Muscle of back (tissue), 13 donors: ENCODE measurements at places on chromosomes 2 and 18. TPM values are rescaled to one million over a fixed set of nuclear protein-coding genes. Genes with fewer than 3 reads are reported as not detected.

GRCh38 chr2:127032621-127033020 is 74.3 kb downstream of the BIN1 start:
- DNase-seq, result no peak

The SERPINB13 gene
- not detected for polyA plus RNA-seq

DNA sequence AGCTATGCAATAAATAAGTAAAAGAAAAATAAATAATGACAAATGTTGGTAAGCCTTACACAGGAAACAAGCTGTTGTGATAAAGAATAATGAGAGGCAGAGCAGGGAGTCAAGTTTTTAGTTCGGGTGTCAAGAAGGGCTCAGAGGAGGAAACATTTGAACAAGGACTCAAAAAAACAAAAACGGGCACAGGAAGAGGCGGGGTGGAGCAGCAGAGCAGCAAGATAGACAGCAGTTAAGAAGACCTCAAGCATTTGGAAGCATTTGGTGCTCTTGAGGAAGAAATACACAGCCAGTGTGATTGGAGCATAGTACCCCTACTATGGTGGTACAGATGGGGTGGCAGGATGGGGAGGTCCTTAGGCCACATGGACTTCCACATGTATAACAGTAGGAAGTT is 2.8 kb downstream of the TMEM169 start:
- DNase-seq, result no peak

DNA sequence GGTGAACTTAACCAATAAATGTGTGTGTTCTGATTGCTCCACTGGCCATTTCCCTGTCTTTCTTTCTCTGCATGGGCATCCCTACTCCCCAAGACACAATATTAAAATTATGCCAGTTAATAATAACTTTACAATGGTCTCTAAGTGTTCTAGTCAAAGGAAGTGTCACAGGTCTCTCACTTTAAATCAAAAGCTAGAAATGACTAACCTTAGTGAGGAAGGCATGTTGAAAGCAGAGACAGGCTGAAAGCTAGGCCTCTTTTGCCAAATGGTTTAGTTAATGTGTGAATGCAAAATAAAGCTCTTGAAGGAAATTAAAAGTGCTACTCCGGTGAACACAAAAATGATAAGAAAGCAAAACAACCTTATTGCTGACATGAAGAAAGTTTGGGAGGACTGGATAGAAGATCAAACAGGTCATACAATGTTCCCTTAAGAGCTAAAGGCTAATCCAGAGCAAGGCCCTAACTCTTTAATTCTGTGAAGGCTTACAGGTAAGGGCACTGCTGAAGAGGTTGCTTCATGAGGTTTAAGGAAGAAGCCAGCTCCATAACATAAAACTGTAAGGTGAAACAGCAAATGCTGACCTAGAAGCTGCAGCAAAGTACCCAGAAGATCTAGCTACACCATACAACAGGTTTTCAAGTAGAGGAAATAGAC is 44.0 kb upstream of the ARHGAP15 start:
- no peak for DNase-seq

The MBD5 gene
- polyA plus RNA-seq, result 27.5 TPM

- no peak for DNase-seq
Observed at GRCh38 chr2:54613794-54614257, 109.6 kb upstream of the EML6 start.

DNA sequence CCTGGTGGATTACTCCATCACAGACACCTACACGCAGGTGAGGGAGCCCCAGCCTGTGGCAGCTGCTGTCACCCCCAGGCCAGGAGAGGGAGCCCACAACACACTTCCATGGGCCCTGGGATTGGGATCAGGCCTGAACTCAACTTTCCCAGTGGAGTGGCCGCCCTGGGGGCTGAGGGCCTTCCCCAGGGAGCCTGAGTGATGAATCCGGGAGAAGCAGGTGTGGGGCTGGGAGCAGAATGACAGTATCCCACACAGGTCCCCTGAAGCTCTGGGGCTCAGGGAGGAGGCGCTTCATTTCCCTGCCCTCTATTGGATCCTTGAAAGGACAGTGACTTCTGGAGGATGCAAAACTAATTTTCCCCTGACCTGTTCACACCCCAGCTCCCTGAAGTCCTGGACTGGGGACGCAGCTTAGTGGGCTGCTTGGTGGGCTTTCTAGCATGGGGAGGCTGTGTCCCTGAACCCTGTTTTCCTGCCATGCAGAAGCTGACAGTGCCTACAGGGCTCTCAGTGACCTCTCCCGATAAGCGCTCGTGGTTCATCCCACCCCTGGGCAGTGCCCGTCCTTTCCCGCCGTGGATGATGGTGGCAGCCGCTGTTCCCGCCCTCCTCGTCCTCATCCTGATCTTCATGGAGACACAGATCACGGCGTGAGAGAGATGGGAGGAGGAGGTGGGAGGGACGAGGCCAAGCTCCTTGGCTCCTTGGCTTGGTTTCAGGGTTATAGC is 11.0 kb downstream of the SLC4A3 start:
- DNase-seq, result no peak

The MFSD2B gene
- polyA plus RNA-seq, result 2.9 TPM

DNA sequence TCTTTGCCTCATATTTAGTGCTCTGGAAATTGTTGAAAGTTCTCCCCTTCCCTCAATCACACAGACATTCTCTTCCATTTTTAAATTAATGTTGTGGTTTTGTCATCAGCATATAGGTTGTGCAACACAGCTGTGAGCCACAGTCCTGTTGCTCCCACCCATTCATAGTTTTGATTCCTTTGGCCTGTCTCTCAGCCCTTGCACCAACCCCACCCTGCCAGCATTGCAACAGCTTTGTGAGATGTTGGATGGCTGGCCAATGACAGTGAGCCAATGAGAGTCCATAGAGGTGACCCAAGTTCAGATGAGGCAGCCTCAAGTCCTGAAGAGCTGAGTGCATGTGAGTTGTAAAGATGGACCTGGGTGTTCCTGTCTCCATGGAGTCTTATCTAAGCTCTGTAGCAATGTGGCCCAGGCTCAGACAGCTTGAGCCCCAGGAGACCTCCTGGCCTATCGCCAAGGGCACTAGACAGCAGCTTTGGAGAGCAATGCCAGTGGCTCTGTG is 775.5 kb downstream of the RNF144A start:
- peak; percentile 82 for DNase-seq

- DNase-seq, result no peak
Observed at GRCh38 chr2:44894058-44894457, 47.4 kb upstream of the SIX3 start.

GRCh38 chr2:89763254-89763580 is 1071.7 kb downstream of the RPIA start:
- no peak for DNase-seq

- no peak for DNase-seq
Observed at GRCh38 chr2:69693059-69693774, 48.7 kb upstream of the ANXA4 start.

GRCh38 chr2:157696036-157696435 is 67.4 kb upstream of the ACVR1C start:
- DNase-seq, result peak; percentile 17

DNA sequence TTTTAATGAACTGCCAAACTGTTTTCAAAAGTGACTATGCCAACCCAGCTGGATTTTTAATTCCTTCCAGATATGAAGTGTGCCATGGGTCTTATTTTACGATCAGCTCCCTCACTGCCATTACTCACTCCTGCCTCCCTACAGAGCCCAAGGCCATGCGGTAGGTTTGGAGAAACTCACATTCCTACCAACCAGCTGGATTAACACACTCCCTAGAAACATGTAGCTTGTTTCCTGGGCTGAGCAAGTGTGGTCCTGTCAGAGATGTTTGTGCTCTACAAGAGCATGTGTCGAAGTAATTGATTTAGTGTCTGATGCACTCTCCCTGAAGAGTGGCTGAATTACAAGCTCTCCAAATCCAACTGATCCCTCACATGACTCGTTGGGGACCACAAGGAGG is 82.5 kb downstream of the SPP2 start:
- peak; percentile 62 for DNase-seq

DNA sequence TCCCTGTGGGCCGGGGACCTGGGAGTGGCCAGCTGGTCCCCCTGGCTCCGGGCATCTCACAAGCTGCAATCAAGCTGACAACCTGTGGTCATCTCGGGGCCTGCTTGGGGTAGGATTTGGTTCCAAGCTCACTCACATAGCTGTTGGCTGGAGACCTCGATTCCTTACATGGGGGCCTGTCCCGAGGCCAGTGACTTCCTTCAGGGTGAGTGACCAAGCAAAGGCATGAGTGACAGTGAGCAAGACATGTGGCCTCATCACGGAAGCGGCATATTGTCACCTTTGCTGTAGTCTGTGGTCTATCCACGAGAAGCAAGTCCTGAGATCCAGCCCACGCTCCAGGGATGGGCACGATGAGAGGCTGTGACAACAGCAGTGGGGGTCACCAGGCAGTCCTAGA is 131.4 kb upstream of the ID2 start:
- no peak for DNase-seq

The TMEM178A gene
- 10.3 TPM for polyA plus RNA-seq

The CAPN13 gene
- polyA plus RNA-seq, result 0.12 TPM

DNA sequence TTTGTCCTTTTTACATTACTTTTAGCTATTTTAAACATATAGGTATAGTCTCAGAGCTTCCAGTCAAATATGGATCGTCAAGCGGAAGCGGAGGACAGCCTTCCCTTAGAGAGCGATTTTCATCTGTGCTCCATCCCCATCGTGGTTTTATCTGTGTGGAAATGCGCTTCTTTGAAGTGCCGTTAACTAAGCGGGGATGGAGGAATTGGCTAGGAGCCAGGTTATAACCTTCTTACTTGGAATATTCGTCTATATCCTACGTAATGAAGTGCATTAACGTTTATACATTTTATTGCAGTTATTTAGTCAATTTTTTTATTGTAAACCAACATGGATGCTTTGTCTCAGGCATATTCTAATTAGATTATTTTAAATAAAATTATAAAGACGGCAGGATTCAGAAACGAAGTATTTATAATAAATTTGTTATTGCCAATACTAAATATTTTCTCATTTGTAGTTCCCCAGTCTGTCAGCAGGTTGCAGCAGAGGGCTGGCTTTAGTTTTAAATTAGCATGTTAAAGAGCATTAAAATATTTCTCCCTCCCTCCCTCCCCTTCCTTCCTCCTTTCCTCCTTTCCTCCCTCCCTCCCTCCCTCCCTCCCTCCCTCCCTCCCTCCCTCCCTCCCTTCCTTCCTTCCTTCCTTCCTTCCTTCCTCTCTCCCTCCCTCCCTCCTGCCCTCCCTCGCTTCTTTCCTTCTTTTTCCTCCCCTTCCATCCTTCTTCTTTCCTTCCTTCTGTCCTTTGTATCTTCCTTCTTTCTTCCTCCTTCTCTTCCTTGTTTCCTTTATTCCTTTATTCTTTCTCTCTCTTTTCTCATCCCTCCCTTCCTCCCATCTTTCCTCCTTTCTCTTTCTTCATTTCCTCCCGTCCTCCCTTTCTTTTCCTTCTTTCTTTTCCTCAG is 80.6 kb upstream of the DOCK10 start:
- no peak for DNase-seq

The IL1R2 gene
- polyA plus RNA-seq, result not detected

GRCh38 chr2:42923580-42924417 is 131.4 kb upstream of the HAAO start:
- no peak for DNase-seq

DNA sequence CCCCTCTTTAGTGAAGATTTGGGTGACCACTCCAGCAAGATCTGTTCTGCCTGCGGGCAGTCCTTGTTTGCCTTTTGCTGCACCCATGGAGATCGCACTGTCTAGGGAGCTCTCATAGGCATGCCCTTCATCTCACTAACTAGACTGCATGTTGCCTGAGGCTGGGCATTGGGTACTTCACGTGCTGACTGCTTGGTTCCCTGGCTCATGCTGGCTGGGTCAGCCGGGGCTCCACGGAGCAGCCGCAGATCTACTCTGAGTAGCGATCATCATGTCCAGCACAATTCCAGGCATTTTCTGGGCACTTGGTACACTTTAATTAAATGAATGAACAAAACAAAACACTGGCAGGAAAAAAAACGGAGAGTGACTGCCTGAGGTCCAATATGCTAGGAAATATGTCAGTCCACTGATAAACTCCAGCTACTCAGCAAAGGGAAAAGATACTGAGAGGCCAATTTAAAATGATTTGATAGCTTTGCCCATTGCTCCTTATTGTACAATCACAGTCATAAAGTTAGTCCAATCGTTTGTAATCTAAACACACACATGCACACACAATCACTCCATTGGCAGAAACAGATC is 220.3 kb downstream of the C1D start:
- no peak for DNase-seq

- DNase-seq, result no peak
Observed at GRCh38 chr2:99340669-99341236, 3.6 kb downstream of the EIF5B start.

- DNase-seq, result no peak
Observed at GRCh38 chr2:63975437-63976124, 43.6 kb downstream of the VPS54 start.

DNA sequence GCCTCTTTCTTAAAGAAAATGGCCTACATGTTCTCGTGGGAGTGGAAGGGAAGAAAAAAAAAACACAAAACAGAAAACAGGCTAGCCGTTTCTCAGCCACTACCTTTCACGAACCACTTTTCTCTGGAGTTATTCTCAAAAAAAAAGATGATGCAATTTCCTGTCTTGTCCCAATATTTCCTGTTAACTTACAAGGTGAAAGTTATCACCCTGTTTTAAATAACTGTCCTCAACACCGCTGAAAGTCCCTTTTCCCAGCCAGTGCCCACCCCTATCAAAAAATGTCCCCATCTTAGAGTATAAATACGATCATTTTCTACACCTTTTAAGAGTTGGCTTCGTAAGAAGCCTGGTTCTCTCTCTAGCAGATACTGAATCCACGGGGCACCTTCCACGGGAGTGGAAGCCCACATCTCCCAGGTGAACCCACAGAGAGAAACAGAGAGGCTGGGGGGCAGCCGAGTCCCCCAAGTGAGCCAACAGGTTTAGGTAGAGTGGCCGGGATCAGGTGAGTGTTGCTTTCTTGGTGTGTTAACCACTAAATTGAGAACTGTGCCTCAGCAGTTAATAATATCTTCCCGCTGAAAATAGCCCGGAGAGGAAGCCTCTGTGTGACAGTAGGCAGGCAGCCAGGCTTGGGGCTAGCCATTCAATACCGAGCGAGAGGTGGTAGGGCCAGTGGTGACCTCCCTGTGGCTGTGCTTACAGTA is 15.9 kb downstream of the SMAD7 start:
- no peak for DNase-seq

DNA sequence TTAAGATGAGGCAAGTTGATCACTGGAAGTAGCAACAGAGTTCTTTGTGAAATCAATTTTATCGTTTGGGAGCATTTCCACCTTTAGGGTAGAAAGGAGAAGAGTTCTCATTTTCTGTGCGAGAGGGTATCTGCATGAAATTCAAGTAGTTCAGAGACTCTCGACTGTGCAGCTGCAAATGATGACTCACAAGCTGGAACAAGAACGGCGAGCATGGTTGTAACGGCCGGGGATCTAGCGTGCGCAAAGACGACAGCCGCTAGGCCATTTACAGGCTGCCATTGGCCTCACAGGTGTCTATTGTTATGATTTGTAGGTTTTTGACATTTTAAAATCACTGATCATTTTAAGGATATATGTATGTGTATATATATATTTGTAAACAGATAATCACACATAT is 5.2 kb downstream of the KLHL29 start:
- peak; percentile 75 for DNase-seq
